ENCODE measurements at places on chromosomes 6 and 20. TPM values are rescaled to one million over a fixed set of nuclear protein-coding genes. Genes with fewer than 3 reads are reported as not detected.

DNA sequence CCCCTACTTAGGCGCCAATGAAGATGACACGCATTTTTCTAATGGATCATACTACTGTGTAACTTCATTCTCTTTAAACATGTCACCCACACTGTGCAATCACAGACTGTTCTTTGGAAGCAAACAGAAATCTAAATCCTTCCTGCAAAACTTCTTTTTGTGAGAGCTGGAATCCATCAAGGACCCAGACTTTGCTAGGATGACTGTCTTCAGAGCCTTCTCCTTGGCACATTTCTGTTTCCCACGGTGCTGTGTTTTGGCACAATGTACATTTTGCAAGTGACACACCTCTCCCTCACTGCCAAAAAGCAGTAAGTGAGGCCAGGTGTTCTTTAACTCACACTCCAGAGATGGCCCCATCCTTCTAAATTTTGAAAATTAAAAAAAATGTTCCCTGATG, 21.7 kb upstream of the TAGAP start:
- H3K4me3 ChIP-seq, result no peak overlapping the region
- H3K4me1 ChIP-seq, result no peaks in the 10 kb centered on the region
- DNase-seq, result no peak
- H3K36me3 ChIP-seq, result no peaks in the 10 kb centered on the region

DNA sequence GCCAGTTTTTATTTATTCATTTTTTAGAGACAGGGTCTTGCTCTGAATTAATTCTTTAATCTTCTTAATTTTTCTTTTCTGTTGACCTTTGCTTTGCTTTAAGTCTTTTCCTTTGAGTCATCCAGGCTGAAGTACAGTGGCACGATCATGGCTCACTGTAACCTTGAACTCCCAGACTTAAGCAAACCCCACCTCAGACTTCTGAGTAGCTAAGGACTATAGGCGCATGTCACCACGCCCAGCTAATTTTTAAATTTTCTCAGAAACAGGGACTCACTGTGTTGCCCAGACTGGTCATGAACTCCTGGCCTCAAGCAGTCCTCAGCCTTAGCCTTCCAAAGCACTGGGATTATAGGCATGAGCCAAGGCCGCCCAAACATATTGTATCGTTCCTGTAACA, 71.3 kb upstream of the GNRH2 start:
- H3K4me1 ChIP-seq, result no peaks in the 10 kb centered on the region
- H3K27ac ChIP-seq, result no peak overlapping the region
- no peak overlapping the region for H3K4me3 ChIP-seq
- no peaks in the 10 kb centered on the region for H3K36me3 ChIP-seq

GRCh38 chr20:21518292-21518991, 4.6 kb upstream of the NKX2-2 start:
- H3K4me3 ChIP-seq, result no peak overlapping the region
- H3K4me1 ChIP-seq, result no peaks in the 10 kb centered on the region
- H3K36me3 ChIP-seq, result no peaks in the 10 kb centered on the region
- H3K27me3 ChIP-seq, result peaks cover 86% of the 10 kb centered on the region

DNA sequence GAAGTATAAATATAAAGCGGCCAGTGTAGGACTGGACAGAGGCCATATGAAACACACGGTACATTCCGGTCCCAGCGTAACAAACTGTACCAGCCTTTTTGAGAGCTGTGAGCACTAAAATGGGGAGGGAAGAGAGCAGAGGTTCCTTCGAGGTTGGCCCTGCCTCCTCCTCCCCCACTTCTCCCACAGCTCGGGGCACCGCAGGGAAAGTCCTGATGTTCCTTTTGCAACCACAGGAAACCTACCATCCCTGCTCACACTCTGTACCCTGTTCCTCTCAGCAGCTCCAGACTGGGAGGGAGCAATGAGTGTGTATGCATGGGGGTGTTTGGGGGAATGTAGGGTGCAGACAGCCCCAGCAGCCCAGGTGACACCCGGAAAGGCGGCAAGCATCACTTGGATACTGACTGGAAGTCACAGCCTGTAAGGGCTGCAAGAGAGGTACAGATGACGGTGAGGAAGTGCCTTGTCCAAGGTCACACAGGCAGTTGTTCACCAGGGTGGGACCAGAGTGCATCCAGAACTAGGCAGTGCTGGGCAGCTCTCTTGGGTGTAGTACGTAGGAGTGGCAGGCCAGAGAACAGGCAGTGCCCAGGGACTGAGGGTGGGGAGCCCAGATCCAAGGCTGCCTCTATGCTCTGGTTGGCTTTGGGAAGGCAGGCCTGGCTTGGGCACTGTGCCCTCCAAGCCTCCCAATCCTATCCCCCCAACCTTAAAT, 11.0 kb upstream of the ARMC12 start:
- peak; percentile 88 for DNase-seq
- peaks cover 26% of the 10 kb centered on the region for H3K4me1 ChIP-seq
- no peaks in the 10 kb centered on the region for H3K36me3 ChIP-seq
- no peak overlapping the region for H3K27ac ChIP-seq
- no peaks in the 10 kb centered on the region for H3K27me3 ChIP-seq

DNA sequence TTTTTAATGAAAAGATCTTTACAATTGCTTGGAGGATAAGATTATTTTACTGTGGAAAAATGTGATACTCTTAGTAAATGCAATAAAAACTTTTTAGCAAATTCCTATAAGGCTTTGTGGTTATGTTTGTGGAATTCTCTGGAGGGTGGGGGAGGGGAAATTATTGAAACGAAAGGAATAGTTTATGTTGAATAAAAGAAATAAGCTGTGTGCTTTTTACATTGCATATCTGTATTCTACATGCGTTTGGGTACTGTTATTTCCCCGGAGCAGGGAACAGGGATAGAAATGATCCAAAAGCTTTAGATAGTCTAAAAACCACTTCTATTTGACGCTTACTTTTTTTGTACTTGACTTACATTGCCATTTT, 143.8 kb downstream of the SLC16A10 start:
- H3K27me3 ChIP-seq, result no peaks in the 10 kb centered on the region
- no peak overlapping the region for H3K4me3 ChIP-seq
- H3K36me3 ChIP-seq, result no peaks in the 10 kb centered on the region
- DNase-seq, result no peak
- no peak overlapping the region for H3K27ac ChIP-seq
- H3K4me1 ChIP-seq, result peaks cover 13% of the 10 kb centered on the region

TRIM10 gene
- not detected for total RNA-seq

DNA sequence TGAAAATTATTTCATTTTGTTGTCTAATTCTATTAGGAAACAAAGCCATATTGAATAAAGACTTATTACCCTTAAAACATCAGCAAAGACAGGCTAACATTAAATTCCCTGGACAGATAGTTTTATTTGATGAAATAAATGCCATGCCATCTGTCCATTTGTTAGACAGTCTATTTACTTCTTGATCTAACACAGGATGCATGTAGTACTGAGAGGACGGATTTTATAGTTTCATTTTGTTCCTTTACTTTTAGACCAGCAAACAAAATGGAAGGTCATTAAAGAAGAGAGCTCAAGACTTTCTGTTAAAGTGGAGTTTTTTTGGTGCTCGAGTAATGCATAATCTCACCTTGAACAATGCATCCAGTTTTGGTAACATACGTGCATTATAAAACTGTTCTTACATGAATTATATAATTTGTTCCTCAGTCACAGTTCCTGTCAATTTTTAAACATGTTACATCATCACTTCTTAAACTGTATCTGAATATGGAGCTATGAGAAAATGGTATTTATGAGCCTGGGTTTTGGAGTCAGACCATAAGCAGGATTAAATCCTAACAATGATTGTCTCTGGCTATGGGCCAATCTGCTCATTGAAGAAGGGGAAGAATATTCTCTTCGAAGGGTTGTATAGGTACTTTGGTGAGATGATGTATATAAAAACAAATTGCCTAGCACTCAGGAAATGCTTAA, 46.0 kb downstream of the RFX6 start:
- H3K4me3 ChIP-seq, result no peak overlapping the region
- no peak overlapping the region for H3K27ac ChIP-seq
- H3K27me3 ChIP-seq, result peaks cover 2% of the 10 kb centered on the region
- H3K4me1 ChIP-seq, result no peaks in the 10 kb centered on the region
- DNase-seq, result no peak

- no peak for DNase-seq
- no peaks in the 10 kb centered on the region for H3K36me3 ChIP-seq
- H3K27ac ChIP-seq, result no peak overlapping the region
- H3K27me3 ChIP-seq, result no peaks in the 10 kb centered on the region
- H3K4me3 ChIP-seq, result no peak overlapping the region
- H3K4me1 ChIP-seq, result peaks cover 5% of the 10 kb centered on the region
Observed at GRCh38 chr6:11245381-11246256, 13.2 kb upstream of the NEDD9 start.

DNA sequence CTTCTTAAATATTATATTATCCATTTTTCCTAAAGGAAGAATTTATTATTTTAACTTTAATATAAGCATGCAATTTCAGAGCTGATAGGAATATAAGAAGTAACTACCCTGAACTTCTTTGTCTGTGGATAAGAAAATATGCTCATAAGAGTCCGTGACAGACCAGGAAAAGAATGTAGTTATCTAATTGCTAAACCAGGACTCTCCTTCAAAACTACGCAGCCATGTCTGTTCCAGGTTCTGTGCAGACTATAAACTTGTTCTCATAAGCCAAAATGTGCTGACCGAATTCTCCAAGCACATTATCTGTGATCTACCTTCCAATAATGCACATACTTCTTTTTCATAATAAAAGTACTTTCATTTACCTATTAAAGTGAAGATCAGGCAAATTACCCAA, 116.5 kb downstream of the TRDN start:
- H3K27me3 ChIP-seq, result no peaks in the 10 kb centered on the region
- no peak overlapping the region for H3K4me3 ChIP-seq
- no peak overlapping the region for H3K27ac ChIP-seq
- no peaks in the 10 kb centered on the region for H3K36me3 ChIP-seq
- no peaks in the 10 kb centered on the region for H3K4me1 ChIP-seq
- DNase-seq, result peak; percentile 44

DNA sequence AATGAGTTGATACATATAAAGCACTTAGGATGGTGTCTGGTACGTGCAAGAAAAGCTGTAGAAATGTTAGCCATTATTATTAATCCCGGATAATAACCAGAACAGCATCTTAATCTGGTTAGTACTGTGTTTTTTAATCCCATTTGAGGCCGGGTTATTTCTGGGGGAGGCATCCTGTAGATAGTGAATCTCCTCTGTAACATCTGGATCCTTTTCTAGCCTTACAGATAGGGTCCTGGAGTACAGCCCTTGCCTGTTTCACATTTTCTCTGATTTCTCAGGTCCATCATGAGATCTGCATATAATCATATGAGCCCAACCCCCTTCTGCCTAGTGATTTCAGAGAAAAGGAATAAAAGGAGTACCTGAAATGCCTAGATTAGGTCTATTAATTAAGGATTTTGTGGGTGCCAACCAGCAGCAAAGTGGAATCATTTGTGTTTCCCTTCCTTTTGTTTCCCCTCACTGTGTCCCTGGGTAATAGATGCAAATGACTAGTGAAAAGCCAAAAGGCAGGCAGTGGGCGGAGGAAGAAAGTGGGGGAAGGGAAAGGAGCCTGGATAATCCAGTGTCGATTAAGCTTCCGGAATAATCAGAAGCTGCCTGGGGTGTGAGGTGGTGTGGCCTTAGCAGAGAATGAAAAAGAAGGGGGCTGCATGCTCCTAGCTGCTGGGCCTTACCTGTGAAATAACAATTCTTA, 88.9 kb downstream of the SOBP start:
- no peaks in the 10 kb centered on the region for H3K27me3 ChIP-seq
- no peak overlapping the region for H3K27ac ChIP-seq
- no peak for DNase-seq
- no peak overlapping the region for H3K4me3 ChIP-seq
- peaks cover 6% of the 10 kb centered on the region for H3K4me1 ChIP-seq
- no peaks in the 10 kb centered on the region for H3K36me3 ChIP-seq

DNA sequence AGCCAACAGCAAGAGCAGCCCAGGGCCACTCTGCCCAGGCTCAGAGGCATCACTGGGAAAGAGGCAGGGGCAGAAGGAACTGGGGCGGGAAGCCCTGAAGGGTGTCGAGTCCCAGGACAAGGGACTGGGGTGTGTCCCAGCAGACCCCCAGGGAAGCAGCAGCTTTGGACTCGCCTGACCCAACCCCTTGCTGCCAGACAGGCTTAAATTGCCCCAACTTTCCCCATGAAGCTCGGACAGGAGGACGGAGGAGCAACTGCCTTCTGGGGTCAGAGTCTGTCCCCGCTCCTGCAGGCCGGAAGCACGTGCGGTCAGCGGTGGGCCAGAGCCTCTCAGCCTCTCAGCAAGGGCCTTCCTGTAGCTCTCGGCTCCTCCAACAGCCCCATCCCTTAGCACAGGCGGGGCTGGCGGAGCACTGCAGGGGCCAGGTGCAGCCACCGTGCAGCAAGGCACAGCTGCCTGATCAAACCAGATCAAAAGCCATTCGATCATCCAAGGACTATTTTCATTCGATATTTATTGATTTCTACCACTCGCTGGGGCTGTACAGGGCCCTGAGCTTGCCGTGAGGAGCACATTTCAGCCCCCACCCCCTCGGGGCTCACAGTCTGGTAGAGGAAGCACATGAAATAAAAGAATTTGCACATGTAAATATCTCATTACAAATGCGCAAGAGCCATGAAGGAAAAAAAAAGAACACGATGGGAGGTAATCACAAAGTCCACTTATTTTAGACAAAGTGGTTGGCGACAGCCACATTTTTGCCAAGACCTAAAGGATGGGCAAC, 31.8 kb upstream of the STX16 start:
- H3K36me3 ChIP-seq, result no peaks in the 10 kb centered on the region
- no peak overlapping the region for H3K4me3 ChIP-seq
- no peaks in the 10 kb centered on the region for H3K27me3 ChIP-seq
- no peak for DNase-seq
- peaks cover 6% of the 10 kb centered on the region for H3K4me1 ChIP-seq
- H3K27ac ChIP-seq, result no peak overlapping the region

KIFC1 gene
- total RNA-seq, result 5.3 TPM

TPX2 gene
- total RNA-seq, result 21.0 TPM

GRCh38 chr6:5869676-5870075, 137.0 kb downstream of the NRN1 start:
- no peak overlapping the region for H3K4me3 ChIP-seq
- H3K27me3 ChIP-seq, result no peaks in the 10 kb centered on the region
- H3K27ac ChIP-seq, result no peak overlapping the region
- no peaks in the 10 kb centered on the region for H3K36me3 ChIP-seq
- H3K4me1 ChIP-seq, result no peaks in the 10 kb centered on the region
- DNase-seq, result no peak

GRCh38 chr20:46022411-46023147, 6.4 kb upstream of the SLC12A5 start:
- no peak for DNase-seq
- no peak overlapping the region for H3K27ac ChIP-seq
- no peaks in the 10 kb centered on the region for H3K36me3 ChIP-seq
- H3K4me1 ChIP-seq, result no peaks in the 10 kb centered on the region

DNA sequence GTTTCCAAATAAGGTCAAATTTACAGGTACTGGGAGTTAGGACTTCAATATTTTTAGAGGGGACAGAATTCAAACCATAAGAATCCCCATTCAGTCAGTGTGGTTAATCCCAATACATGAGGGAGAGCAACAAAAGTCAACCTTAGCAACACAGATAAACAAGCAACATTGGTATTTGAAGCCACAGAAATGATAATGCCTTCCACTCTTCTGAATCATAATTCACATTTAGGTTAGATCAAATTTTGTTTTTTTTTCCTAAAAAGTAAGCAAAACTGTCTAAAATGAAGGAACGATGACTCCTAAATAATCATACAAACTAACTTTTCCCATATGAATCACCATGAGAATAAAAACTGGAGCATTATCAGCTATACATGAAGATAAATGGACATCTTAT, 246.0 kb upstream of the TENT5A start:
- H3K4me1 ChIP-seq, result peaks cover 19% of the 10 kb centered on the region
- no peaks in the 10 kb centered on the region for H3K36me3 ChIP-seq
- no peak overlapping the region for H3K4me3 ChIP-seq
- peak; percentile 86 for DNase-seq

Measured in fibroblast of lung (primary cell).